Glomerular endothelial cell (primary cell): ENCODE measurements at places on chromosomes 2 and 18. TPM values are rescaled to one million over a fixed set of nuclear protein-coding genes. Genes with fewer than 3 reads are reported as not detected.

- DNase-seq: no peak
Measured at GRCh38 chr2:193867454-193867853, 1672.7 kb upstream of the TMEFF2 start.

DNA sequence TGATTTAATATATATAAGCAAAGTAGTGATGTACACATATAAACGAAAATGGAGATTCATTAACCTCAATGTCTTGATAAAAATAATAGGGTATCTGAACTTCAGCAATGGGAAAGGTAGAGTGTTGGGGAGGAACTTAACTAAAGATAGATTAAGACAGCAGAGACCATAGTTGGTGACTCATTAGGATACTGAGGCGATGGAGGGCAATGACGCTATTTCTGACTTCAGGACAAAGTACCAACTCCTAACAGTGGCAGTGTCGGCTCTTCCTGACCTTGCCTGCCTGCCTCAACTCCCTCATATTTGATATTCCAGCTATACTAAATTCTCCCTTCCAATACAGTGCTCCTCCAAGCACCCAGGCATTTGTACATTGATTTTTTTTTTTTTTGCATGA lies 98.6 kb downstream of the CDH2 start:
- DNase-seq: no peak

LCT gene
- total RNA-seq: under 0.01 TPM in 1 of 2 replicates, not detected in the other

ARID5A gene
- 16.1 and 20.5 TPM in 2 replicates for total RNA-seq

DNA sequence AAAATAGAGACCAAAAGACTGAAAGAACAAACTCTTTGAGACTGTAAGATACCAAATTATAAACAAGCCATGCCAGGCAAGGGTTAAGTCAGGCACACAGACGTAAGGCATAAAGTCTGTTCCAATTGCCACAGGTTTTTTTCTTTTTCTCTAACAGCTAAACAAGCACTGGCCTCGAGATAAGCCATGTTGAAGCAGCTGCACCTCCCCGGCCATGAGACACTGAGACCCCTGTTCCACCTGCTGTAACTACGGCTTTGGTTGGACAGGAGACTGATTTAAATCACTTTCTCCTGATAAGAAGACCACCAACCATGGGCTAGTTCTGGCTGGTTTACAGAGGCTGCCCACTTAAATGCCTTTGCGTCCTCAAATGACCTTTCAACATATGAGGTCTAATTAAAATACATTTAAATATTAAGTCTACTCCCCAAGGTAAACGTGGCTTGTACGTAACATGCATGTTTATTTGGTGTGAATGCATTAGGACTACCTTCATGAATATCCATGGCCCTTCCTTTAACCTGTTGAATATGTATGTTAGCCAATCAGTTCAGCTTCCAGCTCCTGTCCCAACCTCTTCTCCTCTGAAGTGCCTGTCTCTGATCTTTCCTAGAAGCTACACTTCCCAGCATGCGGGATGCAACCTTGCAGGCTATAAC lies 117.2 kb downstream of the CMPK2 start:
- no peak for DNase-seq

- no peak for DNase-seq
Measured at GRCh38 chr2:237514474-237515130, 27.6 kb downstream of the MLPH start.

CPO gene
- total RNA-seq: 0.48 TPM in 1 of 2 replicates, not detected in the other

DNA sequence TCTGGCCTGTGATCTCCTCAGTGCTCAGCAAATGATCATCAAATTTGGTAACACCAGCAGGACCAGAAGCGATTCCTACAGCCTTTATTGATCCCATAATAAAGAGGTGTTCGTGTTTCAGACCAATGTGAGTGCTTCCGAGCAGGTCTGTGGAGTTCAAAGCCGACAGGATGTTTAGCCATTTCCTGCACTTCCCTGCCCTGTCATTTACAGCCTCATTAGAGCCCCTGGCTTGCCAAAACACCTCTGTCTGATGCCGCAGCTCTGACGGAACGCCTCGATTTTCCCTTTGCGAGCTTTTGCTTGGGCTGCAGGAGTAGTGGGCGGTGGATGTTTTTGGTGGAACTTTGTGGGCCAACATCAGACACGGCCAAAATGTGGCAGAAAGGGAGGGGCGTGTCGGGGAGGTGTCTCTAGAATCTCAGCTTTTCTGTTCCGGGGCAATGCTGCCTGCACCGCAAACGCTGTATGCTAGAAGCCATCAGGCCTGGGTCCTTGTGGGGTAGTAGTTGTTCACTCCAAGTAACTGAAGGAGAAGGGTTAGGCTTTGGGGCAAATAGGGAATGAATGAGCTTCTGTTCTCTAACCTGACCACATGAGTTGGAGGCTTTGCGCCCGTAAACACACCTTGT lies 26.1 kb upstream of the INHBB start:
- DNase-seq: no peak

GRCh38 chr2:33230195-33230594 lies 246.3 kb upstream of the RASGRP3 start:
- no peak for DNase-seq

- no peak for DNase-seq
Measured at GRCh38 chr2:165895974-165896373, 57.6 kb downstream of the TTC21B start.

DNA sequence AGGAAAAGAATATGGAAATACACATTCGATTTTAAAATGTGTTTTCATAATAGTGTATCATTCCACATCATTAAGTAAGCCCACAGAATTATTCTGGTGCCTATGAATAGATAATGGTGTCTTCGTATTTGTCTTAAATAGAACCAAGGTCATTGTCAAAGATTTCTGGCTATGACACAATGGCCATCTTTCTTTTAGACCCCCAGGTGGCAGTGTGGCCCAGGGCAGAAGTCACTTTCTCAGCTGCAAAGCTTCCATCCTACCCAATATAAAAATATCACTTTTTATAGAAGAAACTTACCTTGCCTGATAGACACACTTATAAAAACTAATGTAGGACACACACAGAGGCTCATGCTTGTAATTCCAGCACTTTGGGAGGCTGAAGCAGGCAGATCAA lies 57.5 kb downstream of the ZRANB3 start:
- peak; percentile 5 for DNase-seq
